Ovary (tissue), 10 donors: ENCODE measurements at places on chromosomes 1 and 21. TPM values are rescaled to one million over a fixed set of nuclear protein-coding genes. Genes with fewer than 3 reads are reported as not detected.

DNA sequence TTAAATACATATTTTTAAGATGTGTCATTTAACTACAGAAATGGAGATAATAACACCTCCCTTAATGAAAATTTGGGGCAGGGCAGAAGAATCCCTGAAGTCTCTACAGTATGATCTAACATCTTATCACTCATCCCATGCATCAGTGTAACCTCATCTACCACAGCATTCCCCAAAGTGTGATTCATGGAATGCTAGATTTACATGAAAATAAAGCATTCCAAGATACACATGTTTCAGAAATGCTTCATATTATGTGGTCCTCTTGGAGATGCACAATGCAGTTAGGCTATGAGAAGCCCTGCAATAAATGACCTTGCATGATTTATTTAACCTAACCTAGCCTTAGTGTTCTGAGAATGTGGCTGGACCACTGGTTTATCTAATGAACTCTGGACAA lies 166.9 kb upstream of the SYT6 start:
- H3K27ac ChIP-seq: no peak overlapping the region
- no peaks in the 10 kb centered on the region for H3K4me1 ChIP-seq
- no peak overlapping the region for H3K4me3 ChIP-seq
- no peaks in the 10 kb centered on the region for H3K27me3 ChIP-seq
- H3K36me3 ChIP-seq: no peaks in the 10 kb centered on the region
- no peak for DNase-seq

- no peaks in the 10 kb centered on the region for H3K36me3 ChIP-seq
- no peaks in the 10 kb centered on the region for H3K4me1 ChIP-seq
- H3K27me3 ChIP-seq: no peaks in the 10 kb centered on the region
- DNase-seq: no peak
- no peak overlapping the region for H3K4me3 ChIP-seq
- no peak overlapping the region for H3K27ac ChIP-seq
These were observed 400.7 kb downstream of the NEGR1 start for GRCh38 chr1:71881611-71882010.

- H3K27ac ChIP-seq: no peak overlapping the region
- no peaks in the 10 kb centered on the region for H3K4me1 ChIP-seq
- H3K36me3 ChIP-seq: no peaks in the 10 kb centered on the region
- no peak for DNase-seq
- H3K27me3 ChIP-seq: no peaks in the 10 kb centered on the region
These were observed 11.0 kb downstream of the EVA1C start for GRCh38 chr21:32423320-32424190.

DNA sequence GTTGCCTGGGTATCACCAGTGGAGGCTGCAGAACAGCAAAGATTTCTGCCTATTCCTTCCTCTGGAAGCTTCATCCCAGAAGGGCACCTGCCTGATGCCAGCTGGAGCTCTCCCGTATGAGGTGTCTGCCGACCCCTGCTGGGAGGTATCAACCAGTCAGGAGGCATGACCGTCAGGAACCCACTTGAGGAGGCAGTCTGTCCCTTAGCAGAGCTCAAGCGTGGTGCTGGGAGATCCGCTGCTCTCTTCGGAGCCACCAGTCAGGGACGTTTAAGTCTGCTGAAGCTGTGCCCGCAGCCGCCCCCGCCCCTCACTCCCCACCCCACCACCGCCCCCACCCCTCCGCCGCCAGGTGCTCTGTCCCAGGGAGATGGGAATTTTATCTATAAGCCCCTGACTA lies 23.1 kb upstream of the HFM1 start:
- no peak overlapping the region for H3K4me3 ChIP-seq
- no peak for DNase-seq
- H3K4me1 ChIP-seq: no peaks in the 10 kb centered on the region
- no peak overlapping the region for H3K27ac ChIP-seq
- H3K36me3 ChIP-seq: no peaks in the 10 kb centered on the region

GRCh38 chr1:245842106-245842505 lies 665.0 kb downstream of the SMYD3 start:
- H3K36me3 ChIP-seq: no peaks in the 10 kb centered on the region
- DNase-seq: no peak
- H3K4me3 ChIP-seq: no peak overlapping the region
- no peaks in the 10 kb centered on the region for H3K27me3 ChIP-seq

DNA sequence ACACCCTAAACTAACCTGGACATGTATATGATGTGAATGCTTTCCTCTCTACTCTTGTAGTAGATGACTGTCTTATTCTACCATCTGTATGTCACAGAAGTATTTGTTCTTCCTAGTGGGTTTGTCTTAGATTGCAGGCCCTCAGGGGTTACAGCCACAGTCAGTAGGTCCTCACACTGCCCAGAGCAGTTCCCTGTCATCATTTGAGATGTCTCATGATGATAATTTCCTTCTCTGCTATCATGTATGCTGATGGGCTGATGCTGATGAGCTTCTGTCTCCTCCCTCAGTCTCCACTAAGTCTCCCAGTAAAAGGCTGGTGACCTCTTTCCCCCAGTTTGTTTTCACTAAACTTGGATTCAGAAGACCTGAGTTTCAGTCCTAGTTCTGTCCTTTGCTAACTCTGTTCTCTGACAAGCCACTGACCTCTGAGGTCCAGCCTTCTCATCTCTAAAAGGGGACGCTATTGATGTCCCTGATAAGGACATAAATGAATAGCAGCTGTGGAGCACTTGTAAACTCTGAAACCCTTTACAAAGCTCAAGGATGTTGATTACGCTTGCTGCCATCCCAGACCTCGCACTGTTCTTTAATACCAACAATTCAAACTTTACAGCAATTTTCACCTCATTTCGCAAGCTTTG lies 3.1 kb upstream of the ETV3 start:
- no peak overlapping the region for H3K27ac ChIP-seq
- peaks cover 4% of the 10 kb centered on the region for H3K4me1 ChIP-seq
- H3K4me3 ChIP-seq: no peak overlapping the region
- no peaks in the 10 kb centered on the region for H3K36me3 ChIP-seq

DNA sequence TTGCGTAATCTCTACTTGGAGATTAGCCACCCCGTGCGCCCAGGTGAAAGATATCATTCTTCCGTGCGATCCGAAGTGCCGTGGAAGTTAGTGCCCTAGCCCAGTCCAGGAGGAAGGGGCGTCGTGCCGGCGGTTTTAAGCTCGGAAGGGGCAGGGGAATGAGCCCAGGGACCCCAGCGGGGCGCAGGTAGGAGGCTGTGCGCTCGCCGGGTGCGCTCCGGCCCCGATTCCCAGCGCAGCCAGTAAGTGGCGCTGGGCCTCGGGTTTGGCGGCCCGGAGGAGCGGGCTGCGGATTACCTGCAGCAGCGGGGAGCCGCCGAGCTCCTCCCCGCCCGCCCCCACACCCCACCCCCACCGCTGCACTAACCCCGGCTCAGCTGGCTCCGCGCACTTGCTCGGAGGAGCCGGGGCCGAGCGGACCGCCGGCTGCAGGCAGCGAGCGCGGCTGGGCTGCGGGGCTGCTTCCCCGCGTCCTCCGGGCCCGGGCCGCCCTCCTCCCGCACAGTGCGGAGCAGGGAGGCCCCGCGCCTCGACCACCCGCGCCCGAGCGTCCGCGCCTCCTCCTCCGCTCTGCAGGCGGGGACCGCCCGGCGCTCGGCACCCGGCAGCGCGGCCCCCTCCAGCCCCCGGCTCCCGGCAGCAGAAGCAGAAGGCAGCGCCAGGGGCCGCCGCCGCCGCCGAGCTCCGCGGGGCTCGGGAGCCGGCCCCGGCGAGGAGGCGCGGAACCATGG lies at the start of gene RYR2:
TSS of gene RYR2 (plus strand) at position 390 of the 731 bp plus-strand sequence. CDS start at position 728, 338 bp downstream.
- DNase-seq: peak; percentile 70
- peak within 1 kb of the TSS; percentile 48 for H3K4me3 ChIP-seq
- no peaks in the 10 kb centered on the region for H3K4me1 ChIP-seq
- H3K36me3 ChIP-seq: no peaks in the 10 kb centered on the region
- no peak within 1 kb of the TSS for H3K27ac ChIP-seq

DNA sequence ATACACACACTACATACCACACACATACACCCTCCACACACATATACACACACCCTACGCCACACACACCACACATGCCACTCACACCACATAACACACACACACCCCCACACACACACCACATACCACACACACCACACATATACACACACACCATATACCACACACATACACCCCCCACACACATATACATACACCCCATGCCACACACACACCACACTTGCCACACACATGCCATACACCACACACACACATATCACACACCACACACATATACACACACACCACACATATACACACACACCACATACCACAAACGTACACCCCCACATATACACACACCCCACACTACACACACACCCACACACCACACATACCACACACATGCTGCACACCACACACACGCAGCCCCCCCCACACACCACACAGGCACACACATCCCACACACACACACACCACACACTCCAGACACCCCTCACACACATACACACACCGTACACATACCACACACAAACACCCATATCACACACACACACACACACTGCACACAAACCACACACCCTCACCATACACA lies 76.7 kb upstream of the TMPRSS2 start:
- H3K36me3 ChIP-seq: no peaks in the 10 kb centered on the region
- H3K4me1 ChIP-seq: peaks cover 1% of the 10 kb centered on the region
- DNase-seq: no peak

DNA sequence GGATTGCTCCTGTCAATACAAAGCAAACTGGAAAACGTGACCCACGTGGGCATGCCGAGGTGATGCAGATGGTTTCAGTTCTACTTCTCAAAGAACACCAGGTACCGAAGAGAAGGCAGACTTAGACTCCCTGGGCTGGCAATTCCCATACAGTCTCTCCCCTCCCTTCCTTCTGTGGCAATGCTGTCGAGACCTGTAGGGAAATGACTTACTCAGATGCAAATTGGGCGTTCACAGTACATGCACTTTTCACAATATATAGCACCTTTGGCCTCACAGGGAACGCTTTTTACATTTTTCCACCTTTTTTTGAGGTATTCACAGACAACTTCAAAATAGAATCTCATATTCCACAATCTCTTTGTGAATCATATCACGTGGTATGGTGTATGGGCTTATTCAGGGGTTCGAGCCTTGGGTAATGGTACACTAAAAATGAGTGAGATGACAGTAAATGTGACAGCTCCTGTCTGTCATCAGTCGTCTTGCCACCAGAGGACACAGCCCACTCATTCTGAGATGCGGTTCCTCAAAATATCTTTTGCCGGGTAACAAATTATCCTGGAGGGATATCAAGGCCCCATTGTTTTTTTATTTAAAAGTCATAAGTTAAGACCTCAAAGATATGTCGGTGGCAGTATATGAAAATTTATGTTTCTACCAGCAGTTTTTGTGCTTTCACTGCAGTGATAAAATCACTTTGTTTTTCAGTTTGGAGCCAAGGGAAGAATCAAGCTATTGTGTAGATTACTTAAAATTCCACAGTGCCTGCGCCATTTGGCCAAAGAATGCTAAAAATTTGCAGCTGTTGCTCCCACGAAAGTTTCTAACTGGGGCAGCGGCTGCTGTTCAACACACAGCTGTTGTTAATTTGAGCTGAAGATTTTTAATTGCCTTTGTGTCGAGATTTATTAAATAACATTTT lies 168.4 kb downstream of the ZZZ3 start:
- no peak overlapping the region for H3K27ac ChIP-seq
- no peak overlapping the region for H3K4me3 ChIP-seq
- H3K27me3 ChIP-seq: no peaks in the 10 kb centered on the region
- peak; percentile 53 for DNase-seq
- no peaks in the 10 kb centered on the region for H3K36me3 ChIP-seq

DNA sequence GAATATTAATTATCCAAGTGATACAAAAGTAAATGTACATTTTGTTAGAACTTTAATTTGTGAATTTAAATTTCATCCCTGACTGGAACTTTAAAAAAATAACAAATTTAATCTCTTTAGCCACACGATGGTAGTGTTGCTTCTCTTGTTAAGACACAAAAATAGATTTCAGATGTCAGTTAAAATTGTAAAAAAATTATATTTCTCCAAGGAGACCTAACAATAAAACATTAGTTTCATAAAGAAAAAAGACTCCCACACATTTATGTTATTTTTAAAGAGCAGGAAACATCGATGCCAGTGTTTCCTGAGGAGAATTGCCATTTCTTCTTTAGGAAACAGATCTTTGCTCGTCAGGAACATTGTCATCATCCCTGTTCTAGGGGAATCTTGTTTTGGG lies 74.0 kb upstream of the DEPDC1 start:
- H3K36me3 ChIP-seq: no peaks in the 10 kb centered on the region
- H3K4me1 ChIP-seq: no peaks in the 10 kb centered on the region
- no peak for DNase-seq
- no peak overlapping the region for H3K4me3 ChIP-seq
- no peaks in the 10 kb centered on the region for H3K27me3 ChIP-seq
- no peak overlapping the region for H3K27ac ChIP-seq

DNA sequence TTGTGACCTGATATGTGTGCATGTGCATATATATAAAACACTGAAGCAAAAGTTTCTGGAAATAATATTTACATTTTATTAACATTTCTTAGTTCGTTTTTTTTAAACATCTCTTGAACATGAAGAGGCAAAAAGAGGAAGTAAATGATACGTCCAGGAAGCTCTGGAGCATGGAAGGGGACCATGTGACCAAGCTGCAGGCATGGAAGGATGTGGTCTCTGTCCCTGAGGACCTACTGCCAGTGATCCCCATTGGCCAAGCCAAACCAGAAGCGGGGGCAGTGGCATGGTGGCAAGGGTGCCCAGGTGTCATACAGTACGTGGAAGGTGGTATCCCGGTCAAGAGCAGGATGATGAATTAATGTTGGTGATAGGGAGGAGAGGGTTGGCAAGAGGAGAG lies 268.3 kb upstream of the PROX1 start:
- DNase-seq: no peak
- H3K4me1 ChIP-seq: no peaks in the 10 kb centered on the region
- no peak overlapping the region for H3K4me3 ChIP-seq
- no peaks in the 10 kb centered on the region for H3K27me3 ChIP-seq
- H3K36me3 ChIP-seq: no peaks in the 10 kb centered on the region

DNA sequence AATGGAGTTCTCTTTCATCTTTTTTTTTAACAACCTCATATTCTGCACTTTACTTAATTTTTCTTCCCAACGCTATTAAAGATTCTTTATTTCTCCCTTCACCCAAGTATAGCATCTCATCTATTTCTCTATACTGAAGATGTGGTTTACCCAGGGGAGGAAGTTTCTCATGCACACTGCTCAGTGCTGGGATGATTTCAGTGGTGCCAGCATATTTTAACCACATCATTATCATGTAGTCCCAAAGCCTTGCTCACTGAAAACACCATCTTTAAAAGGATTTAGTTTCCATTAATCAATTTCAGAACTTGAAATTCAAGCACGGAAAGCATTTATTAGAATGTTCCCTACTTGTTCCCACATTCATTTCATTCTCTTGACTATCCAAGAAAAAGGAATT lies 725.7 kb downstream of the USP25 start:
- H3K36me3 ChIP-seq: no peaks in the 10 kb centered on the region
- no peak overlapping the region for H3K4me3 ChIP-seq
- peaks cover 3% of the 10 kb centered on the region for H3K4me1 ChIP-seq
- no peak overlapping the region for H3K27ac ChIP-seq

Gene MIXL1
- total RNA-seq: 0.15 TPM

Gene NBPF4
- not detected for total RNA-seq

Gene TNNT2
- total RNA-seq: 2.8 TPM

Gene CD2
- total RNA-seq: 0.82 TPM
